Body of pancreas (tissue), 4 donors: ENCODE measurements at places on chromosomes 1 and 21. TPM values are rescaled to one million over a fixed set of nuclear protein-coding genes. Genes with fewer than 3 reads are reported as not detected.
A peak's percentile ranks its signal among the peaks of the same experiment; 100 is the strongest.

- peak overlapping the region; percentile 63 for H3K27ac ChIP-seq
- H3K27me3 ChIP-seq: no peaks in the 10 kb centered on the region
- peaks cover 87% of the 10 kb centered on the region for H3K4me1 ChIP-seq
- DNase-seq: no peak
- no peak overlapping the region for H3K4me3 ChIP-seq
Observed at GRCh38 chr1:209648931-209649776, 3.1 kb downstream of the LAMB3 start.

Gene FAM78B
- total RNA-seq: 2.9 TPM

DNA sequence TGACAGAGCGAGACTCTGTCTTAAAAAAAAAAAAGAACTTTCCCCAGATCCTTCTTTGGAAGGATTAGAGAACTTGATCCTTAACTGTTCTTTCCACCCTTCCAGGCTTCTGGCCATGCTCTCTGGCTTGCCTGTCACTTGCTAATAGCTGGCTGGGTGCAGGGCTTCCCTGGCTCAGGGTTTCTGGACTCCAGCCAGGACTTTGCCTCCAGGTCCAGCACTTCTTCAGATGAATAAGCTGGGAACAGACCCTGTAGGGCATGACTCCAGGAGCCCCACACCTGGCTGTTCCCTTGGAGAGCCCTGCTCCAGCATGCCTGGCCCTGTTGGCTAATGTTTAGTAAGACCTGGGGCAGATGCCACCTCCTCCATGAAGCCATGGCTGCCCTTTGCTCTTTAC lies 3.3 kb upstream of the NT5C1A start:
- H3K4me1 ChIP-seq: peaks cover 25% of the 10 kb centered on the region
- H3K4me3 ChIP-seq: no peak overlapping the region

Gene TNFAIP8L2
- 1.6 TPM for total RNA-seq

GRCh38 chr1:20371883-20372282 lies 81.2 kb downstream of the VWA5B1 start:
- no peak overlapping the region for H3K27ac ChIP-seq
- peaks cover 4% of the 10 kb centered on the region for H3K4me1 ChIP-seq
- no peak for DNase-seq
- no peak overlapping the region for H3K4me3 ChIP-seq
- no peaks in the 10 kb centered on the region for H3K27me3 ChIP-seq

- no peaks in the 10 kb centered on the region for H3K36me3 ChIP-seq
- no peaks in the 10 kb centered on the region for H3K27me3 ChIP-seq
- H3K4me1 ChIP-seq: peaks cover 7% of the 10 kb centered on the region
- H3K4me3 ChIP-seq: peak overlapping the region; percentile 21
- peak overlapping the region; percentile 90 for H3K27ac ChIP-seq
Observed at GRCh38 chr1:77888781-77889642, 588 bp downstream of the NEXN start.

- no peaks in the 10 kb centered on the region for H3K36me3 ChIP-seq
- DNase-seq: peak; percentile 77
- H3K27ac ChIP-seq: no peak overlapping the region
- no peaks in the 10 kb centered on the region for H3K4me1 ChIP-seq
Observed at GRCh38 chr1:159197561-159198557, 6.8 kb upstream of the ACKR1 start.

- no peaks in the 10 kb centered on the region for H3K4me1 ChIP-seq
- no peak for DNase-seq
- no peak overlapping the region for H3K27ac ChIP-seq
- H3K27me3 ChIP-seq: no peaks in the 10 kb centered on the region
- H3K36me3 ChIP-seq: no peaks in the 10 kb centered on the region
Observed at GRCh38 chr1:185775501-185775900, 41.3 kb downstream of the HMCN1 start.

- no peak for DNase-seq
- no peaks in the 10 kb centered on the region for H3K27me3 ChIP-seq
- H3K27ac ChIP-seq: no peak overlapping the region
- H3K36me3 ChIP-seq: no peaks in the 10 kb centered on the region
- H3K4me3 ChIP-seq: no peak overlapping the region
- H3K4me1 ChIP-seq: peaks cover 73% of the 10 kb centered on the region
Observed at GRCh38 chr1:206698011-206698410, 13.3 kb downstream of the MAPKAPK2 start.

- H3K4me3 ChIP-seq: no peak overlapping the region
- H3K27ac ChIP-seq: peak overlapping the region; percentile 11
- peak; percentile 11 for DNase-seq
- H3K27me3 ChIP-seq: no peaks in the 10 kb centered on the region
- H3K36me3 ChIP-seq: no peaks in the 10 kb centered on the region
- H3K4me1 ChIP-seq: peaks cover 65% of the 10 kb centered on the region
Observed at GRCh38 chr21:42465803-42466127, 30.3 kb downstream of the RSPH1 start.

DNA sequence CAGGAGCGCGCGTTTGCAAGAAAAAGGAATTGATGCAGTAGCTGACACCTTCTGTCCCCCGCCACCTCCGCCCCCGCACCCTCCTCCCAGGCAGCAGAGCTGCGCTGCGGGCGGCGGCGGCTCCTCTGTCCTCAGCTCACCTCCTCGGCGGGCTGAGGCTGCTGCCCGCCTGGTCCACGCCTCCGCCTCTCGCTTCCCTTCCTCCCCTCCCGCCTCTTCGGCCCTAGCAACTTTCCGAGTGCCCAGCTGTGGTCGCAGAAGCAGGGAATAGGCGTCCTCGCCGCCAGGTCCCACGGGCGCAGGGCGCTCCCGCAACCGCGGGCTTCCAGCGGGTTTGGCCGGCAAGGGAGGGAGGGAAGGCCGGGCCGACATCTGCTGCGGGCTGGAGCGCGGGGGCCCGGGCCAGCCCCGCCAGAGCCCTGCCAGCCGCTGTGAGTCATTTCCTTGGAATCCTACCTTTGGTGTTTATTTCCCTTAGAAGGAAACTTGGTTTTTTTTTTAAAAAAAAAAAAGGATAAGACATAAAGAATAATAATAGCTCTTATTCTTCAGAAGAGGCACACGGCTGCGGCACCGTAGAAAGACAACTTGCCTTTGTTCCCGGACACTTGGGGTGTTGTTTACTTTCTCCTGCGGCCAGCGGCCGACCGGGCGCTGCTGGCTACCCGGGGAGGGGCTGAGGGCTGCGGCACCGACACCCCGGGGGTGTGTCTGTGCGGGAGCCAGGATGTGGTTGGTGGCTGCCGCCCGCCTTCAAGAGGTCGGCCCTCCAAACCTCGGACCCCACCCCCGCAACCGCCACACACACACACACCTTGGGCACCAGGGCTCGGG lies 1.1 kb downstream of the SERTAD4 start:
- H3K27me3 ChIP-seq: no peaks in the 10 kb centered on the region
- peak overlapping the region; percentile 50 for H3K27ac ChIP-seq
- H3K4me3 ChIP-seq: peak overlapping the region; percentile 34
- peaks cover 16% of the 10 kb centered on the region for H3K4me1 ChIP-seq
- DNase-seq: peak; percentile 24

DNA sequence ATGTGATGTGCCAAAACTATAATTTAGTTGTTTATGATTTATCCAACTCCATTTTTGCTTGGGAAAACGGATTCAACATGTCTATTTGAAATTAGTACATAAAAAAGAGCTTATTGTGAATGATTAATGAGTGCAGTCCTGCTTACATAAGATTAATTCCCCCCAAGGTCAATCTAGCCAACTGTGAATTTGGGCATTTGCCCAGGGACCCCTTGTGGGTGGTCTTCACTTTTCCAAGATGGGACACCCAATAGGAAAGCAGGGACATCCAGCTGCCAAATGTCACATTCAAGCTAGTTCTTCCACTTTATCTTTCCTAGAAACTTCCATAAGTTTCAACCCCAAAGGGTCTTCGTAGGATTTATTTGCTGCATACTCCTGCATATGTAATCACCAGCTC lies 362.4 kb upstream of the PKN2 start:
- H3K27ac ChIP-seq: no peak overlapping the region
- no peak for DNase-seq

DNA sequence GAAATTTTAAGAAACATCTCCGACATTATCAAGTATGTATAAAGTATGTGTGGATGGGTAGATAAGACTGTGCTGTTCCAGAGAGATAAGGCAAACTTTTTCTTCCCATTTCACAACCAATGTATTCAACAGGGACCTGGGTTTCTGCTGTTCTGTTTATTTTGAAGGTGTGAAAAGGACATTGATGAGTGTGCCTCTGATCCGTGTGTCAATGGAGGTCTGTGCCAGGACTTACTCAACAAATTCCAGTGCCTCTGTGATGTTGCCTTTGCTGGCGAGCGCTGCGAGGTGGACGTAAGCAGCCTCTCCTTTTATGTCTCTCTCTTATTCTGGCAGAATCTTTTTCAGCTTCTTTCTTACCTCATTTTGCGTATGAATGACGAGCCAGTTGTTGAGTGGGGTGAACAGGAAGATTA lies 174.0 kb downstream of the CRB1 start:
- H3K27me3 ChIP-seq: no peaks in the 10 kb centered on the region
- no peaks in the 10 kb centered on the region for H3K36me3 ChIP-seq
- no peak for DNase-seq
- no peak overlapping the region for H3K27ac ChIP-seq
- no peaks in the 10 kb centered on the region for H3K4me1 ChIP-seq

Gene GJA5
- total RNA-seq: 0.99 TPM

Gene LCE1A
- total RNA-seq: not detected

DNA sequence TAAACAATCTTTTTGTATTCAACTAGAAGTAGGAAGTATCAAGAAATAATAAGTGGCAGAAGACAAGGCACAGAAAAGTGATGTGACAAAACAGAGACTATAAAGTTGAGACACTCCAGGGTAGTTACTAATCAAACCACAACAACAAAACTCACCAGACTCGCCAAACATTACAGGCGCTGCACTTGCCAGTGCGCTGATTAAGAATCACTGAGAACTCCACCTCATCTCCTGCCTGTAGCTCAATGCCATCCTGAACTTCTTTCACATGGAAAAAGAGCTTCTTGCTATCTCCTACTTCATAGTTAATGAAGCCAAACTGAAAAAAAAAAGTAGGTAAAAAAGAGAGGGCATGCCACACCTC lies 2.8 kb upstream of the NRAS start:
- peaks cover 11% of the 10 kb centered on the region for H3K4me1 ChIP-seq
- H3K36me3 ChIP-seq: peaks cover 14% of the 10 kb centered on the region
- DNase-seq: no peak
- H3K4me3 ChIP-seq: no peak overlapping the region
- H3K27me3 ChIP-seq: no peaks in the 10 kb centered on the region

DNA sequence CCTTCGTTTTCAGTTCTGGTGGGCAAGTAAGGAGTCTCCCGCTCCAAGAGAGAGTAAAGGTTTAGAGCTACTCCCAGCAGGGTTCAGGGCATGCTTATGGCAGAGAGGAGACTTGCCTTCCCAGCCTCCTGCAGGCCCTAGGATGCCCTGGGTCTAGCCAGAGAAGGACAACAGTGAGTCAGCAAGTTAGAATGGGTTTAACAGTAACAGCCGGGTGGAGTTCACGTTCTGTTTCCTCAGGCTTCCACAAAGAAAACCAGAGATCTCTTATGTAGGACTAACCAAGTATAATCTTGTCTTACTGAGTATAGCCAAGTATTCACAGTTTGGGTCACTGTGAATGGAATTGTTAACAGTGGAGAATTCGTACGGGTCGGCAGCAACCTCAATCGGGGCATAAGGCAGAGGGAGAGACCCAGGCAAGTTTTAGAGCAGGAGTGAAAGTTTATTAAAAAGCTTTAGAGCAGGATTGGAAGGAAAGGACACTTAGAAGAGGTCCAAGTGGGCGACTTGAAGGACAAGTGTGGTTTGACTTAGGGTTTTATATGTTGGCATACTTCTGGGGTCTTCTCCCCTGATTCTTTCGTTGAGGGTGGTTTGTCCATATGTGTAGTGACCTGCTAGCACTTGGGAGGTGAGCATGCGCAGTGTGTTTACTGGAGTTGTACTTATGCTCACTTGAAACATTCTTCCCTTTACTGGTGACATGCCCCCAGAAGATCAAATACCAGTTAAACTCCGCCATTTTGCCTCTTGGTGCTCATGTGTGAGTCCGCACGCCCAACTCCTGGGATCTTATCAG lies 4.5 kb downstream of the OVAAL start:
- H3K4me1 ChIP-seq: peaks cover 14% of the 10 kb centered on the region
- no peak overlapping the region for H3K4me3 ChIP-seq
- H3K27ac ChIP-seq: no peak overlapping the region
- DNase-seq: no peak

DNA sequence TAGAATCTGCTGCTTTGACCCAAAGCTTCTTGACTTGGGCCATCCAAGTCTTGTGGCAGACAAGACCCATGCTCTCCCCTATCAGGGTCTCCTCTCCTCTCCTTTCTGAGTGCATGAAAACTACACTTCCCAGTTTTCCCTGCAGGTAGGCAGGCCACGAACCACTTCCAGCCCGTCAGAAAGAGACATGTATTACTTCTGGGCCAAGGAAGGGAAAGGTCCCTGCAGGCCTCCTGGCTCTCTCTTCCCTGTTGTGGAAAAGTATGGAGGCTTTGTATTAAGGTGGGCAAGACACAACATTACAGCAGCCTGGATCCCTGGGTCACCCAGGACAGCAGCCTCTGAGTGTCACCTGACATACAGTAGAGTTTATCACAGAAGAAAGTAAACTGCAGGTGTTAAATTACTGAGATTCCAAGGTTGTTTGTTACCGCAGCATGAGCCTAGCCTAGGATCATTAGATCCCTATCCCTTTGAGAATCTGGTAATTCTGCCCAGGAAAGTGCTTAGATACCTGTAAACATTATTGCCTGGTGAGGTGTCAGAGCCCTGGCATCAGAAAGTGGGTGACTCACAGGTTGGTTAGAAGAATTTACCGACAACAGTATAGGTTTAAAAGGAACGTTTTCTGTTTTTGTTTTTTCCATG lies 717.3 kb downstream of the MATN1 start:
- H3K36me3 ChIP-seq: no peaks in the 10 kb centered on the region
- no peak for DNase-seq
- no peak overlapping the region for H3K4me3 ChIP-seq

- no peak overlapping the region for H3K4me3 ChIP-seq
- H3K36me3 ChIP-seq: no peaks in the 10 kb centered on the region
- no peaks in the 10 kb centered on the region for H3K4me1 ChIP-seq
Observed at GRCh38 chr1:68376441-68376840, 73.3 kb downstream of the RPE65 start.

GRCh38 chr1:56525489-56526041 lies 53.8 kb downstream of the PLPP3 start:
- peaks cover 66% of the 10 kb centered on the region for H3K4me1 ChIP-seq
- H3K4me3 ChIP-seq: no peak overlapping the region
- DNase-seq: no peak
- no peak overlapping the region for H3K27ac ChIP-seq

DNA sequence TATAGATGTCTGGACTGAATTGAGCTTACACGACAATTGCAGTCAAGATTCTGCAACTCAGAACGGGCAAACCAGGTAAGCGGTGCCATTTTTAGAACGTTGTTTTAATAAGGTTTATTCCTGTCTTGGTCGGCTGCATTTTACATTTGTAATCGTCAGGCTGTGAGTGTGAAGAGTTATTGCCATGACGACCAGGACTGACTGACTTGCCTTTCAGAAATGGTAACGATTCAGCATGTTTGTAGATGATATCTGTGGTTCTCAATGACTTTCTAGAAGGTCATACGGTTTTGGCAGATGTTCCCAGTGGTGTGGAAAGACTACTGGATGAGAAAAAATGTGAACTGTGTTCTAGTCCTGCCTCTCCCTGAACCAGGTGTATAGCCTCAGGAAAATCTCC lies 271.3 kb upstream of the B3GALT2 start:
- H3K27ac ChIP-seq: no peak overlapping the region
- H3K36me3 ChIP-seq: no peaks in the 10 kb centered on the region
- no peak for DNase-seq
- H3K4me3 ChIP-seq: no peak overlapping the region

GRCh38 chr21:44380876-44381275 lies 27.5 kb downstream of the TRPM2 start:
- H3K27me3 ChIP-seq: no peaks in the 10 kb centered on the region
- H3K4me3 ChIP-seq: no peak overlapping the region
- H3K36me3 ChIP-seq: no peaks in the 10 kb centered on the region
- H3K27ac ChIP-seq: no peak overlapping the region
- H3K4me1 ChIP-seq: no peaks in the 10 kb centered on the region
